AG10803 (cell line): ENCODE measurements at places on chromosomes 5 and 9.

- no peak for DNase-seq
These were observed 8.6 kb upstream of the CCNH start for GRCh38 chr5:87421307-87421706.

DNA sequence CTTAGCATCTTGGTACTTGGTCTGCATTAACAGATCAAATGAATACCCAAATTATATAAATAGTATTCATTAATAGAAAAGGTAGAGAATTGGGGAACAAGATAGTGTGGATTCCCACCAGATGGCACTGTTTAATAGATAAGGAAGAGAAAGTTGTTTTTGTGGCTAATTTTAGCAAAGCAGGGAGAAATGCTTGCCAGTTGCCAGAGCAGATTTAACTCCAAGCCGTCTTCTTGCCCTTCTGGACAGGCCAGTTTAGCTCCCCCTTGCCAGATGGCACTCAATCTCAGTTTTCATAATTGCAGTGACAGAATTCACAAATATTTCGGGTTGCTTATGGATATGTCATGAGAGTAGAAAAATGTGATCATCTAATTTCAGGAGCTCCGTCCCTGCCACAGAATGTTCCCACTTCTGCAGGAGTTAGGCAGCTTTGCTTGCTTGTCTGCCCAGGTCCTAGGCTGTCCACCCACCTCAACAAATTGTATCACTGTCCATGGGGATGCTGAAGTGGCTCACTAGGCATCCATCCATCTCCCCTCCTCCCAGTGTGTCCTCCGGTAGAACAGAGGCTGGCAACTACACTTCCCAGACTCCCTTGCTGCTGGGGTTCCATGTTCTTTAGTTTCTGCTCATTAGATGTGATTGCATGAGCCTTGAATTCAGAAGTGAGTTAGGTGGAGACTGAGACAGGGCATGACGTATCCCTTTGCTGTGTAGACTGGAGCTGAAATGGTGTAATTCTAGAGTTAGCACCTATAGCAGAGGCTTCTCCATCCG is 11.8 kb upstream of the HEXB start:
- DNase-seq: peak; percentile 63

- DNase-seq: no peak
These were observed 409.5 kb upstream of the ITGA1 start for GRCh38 chr5:52378237-52378636.

- DNase-seq: peak; percentile 25
These were observed 27.9 kb downstream of the LYRM7 start for GRCh38 chr5:131198625-131199024.

- DNase-seq: no peak
These were observed 19.8 kb upstream of the EXOC3 start for GRCh38 chr5:423233-423565.

- no peak for DNase-seq
These were observed 20.7 kb upstream of the RLN1 start for GRCh38 chr9:5360341-5360740.

DNA sequence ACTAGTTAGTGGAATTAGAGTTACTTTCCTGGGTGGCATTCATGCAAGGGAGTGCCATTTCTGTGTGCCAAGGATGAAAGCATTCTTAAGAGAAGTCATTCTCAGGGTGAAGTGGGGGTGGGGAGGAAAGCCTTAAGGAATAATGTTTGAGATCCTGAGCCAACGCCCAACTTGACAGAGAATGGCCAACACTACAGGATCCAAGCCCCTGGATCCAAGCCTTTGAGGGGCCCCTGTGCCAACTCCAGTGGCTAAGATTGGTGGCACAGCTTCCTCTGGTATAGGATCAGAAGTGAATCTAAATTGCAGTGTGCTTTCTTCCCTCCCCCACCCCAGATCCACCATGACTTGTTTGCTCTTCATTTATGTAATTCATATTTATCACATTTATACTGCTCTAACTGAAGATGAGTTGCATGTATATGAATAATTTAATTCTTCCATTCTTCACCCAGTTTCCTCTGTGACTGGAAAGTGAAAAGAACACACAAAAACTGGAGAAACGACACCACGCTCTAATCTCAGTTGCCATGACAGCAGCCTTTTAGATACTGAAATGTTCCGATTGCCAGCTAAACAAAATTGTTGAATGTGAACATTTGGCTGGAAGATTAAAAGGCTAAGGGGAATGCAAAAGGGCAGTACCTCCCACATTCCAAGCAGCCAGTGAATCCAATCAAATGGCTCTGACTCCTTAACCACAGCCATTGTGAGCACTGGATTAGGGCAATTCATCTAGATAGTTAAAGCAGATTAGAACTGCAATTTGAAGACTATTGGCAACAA is 4.5 kb downstream of the ZNF608 start:
- peak; percentile 77 for DNase-seq

DNA sequence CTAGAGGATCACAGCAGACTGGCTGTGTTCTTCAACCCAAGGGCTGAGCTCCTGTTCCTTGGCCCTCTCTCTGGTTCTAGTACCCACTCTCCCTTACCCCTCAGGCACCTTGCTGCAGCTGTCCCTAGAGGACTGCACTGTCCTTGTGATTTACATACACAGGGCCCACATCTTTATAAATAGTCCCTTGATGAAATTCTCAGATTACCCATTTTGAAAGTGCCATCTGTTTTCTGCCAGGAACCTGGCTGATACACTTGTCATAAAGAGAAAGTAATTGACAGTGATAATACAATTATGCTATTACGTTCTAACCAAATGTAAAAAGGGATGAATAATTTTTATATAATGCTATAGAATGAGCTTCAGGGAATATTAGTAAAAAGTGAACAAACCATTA is 16.5 kb upstream of the SPARC start:
- no peak for DNase-seq

- DNase-seq: peak; percentile 30
These were observed 507.7 kb upstream of the PTGER4 start for GRCh38 chr5:40171971-40172370.

DNA sequence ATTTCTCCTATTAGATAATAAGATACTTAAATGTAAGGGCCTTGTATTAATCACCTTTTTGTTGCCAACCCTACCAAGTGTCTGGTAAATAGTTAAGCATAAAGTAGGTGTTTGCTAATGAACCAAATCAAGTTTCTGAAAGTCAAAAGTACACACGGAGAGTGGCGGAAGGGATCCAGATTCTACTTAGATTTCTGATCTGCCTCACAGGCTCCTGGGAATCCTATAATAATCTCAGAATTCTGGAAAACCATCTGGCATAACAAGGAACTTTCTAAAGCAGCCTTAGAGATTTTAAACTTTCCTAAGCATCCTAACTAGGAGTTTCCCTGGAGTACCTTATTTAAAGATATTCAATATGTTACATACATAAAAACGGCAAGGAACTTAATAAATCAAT is 363.2 kb upstream of the SMC2 start:
- DNase-seq: no peak
